ENCODE measurements at places on chromosomes 3 and 15.
A peak's percentile ranks its signal among the peaks of the same experiment; 100 is the strongest.

GRCh38 chr15:39357480-39358268 lies 223.2 kb upstream of the THBS1 start:
- no peak for DNase-seq

DNA sequence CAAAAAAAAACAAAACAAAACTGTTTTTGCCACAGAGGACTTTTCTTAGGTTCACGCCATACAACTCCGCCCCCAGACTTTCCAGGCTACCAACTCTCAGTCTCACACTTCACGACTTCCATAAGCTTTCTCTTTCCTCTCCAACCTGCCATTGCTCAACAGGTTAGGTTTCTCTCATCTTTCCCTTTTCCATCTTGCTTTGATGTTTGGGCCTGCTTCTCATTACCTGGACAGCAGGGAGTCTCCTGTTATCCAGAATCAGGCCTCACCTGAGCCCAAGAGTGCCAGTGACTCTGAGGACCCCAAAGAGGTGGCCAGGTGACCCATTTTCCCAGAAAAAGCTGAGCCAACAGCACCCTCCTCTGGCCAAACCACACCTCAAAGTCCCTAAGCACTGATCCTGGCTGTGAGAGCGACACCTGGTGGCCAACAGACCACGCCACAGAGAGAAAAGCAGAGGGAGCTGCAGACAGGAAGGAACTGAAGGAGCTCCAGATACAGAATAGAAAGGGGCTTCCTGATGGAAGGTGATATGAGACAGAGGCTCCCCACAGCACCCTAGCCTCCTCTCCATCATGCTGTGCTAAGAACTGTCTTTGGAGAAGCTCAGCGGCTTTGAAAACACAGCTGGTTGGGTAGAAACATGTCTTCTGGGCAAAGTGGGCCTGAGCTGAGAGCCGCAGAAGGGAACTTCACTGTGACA lies 4.0 kb downstream of the CCDC51 start:
- peak; percentile 14 for DNase-seq

DNA sequence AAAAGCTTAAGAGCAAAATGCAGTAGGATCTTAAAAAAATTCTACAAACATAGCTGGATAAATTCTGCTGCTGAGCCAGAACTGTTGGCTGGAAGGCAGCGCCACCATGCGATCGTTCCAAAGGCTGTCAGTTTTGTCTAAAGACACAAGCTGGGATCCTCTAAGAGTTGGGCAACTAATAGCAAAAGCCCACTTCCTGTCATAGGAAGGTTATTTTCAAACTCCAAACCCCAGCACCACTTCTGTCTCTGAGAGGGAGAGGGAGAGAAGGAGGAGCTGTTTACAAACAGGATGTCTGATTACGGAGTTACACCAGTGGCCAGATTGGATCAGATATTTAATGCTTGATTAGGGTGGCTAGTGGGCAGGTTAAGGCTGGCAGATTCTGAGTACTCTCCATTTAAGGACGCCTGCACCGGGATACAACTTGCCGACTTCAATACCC lies 44.0 kb downstream of the EIF4E3 start:
- peak; percentile 5 for DNase-seq

GRCh38 chr3:57737840-57738239 lies 18.3 kb upstream of the SLMAP start:
- no peak for DNase-seq

- DNase-seq: no peak
These were observed 263.1 kb upstream of the DNAJC19 start for GRCh38 chr3:181252631-181253030.

- DNase-seq: no peak
These were observed 143.1 kb downstream of the ARRDC4 start for GRCh38 chr15:98103570-98103969.

DNA sequence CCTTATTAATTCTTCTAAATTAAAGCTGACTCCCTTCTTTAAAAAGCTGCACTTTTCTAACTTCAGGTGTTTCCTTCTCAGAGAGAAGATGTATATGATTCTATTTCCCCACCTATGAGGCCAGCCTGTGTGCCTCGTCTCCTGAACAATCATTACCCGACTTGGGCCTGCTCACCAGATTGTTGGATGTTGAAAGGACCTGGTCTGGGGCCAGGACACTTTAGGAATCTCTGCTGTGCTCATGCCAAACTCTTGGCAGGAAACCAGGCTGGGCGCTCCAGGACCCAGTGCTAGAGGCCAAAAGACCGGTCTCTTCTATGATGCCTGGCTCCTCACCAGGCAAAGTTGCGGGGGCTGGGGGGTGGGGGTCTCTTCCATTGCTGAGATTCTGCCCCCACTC lies 16.9 kb upstream of the LRRC31 start:
- DNase-seq: no peak

GRCh38 chr15:96320703-96321638 lies 9.5 kb upstream of the NR2F2 start:
- DNase-seq: no peak

DNA sequence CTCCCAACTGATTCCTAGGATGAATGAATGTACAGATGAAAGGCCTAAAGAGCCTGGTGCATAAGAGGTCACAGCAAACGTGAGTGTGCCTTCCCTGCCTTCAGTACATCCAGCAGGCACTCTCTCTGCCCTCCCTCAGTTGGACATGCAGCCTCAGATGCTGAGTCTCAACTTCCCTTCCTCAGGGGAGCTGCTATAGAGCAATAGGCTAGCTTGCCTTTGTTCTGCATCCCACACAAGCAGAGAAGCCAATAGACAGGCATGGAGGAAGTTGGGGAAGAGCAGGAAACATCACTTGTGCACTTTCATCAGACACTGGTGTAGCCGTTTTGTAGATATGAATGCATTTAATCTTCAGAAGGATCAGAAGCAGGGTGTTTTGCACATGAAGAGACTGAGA lies 147.5 kb upstream of the THBS1 start:
- DNase-seq: no peak

- no peak for DNase-seq
These were observed 132.9 kb upstream of the LPP start for GRCh38 chr3:188021041-188021440.

All from DMS 273 treated with DMSO at 0.1 percent for 48 hours (cell line).